ENCODE measurements at places on chromosomes 11 and 22. TPM values are rescaled to one million over a fixed set of nuclear protein-coding genes. Genes with fewer than 3 reads are reported as not detected.

The BRSK2 gene
- polyA plus RNA-seq, result not detected

The DRD2 gene
- not detected for polyA plus RNA-seq

The CEND1 gene
- polyA plus RNA-seq, result not detected

The MS4A4E gene
- not detected for polyA plus RNA-seq

The SREBF2 gene
- 132 TPM for polyA plus RNA-seq

DNA sequence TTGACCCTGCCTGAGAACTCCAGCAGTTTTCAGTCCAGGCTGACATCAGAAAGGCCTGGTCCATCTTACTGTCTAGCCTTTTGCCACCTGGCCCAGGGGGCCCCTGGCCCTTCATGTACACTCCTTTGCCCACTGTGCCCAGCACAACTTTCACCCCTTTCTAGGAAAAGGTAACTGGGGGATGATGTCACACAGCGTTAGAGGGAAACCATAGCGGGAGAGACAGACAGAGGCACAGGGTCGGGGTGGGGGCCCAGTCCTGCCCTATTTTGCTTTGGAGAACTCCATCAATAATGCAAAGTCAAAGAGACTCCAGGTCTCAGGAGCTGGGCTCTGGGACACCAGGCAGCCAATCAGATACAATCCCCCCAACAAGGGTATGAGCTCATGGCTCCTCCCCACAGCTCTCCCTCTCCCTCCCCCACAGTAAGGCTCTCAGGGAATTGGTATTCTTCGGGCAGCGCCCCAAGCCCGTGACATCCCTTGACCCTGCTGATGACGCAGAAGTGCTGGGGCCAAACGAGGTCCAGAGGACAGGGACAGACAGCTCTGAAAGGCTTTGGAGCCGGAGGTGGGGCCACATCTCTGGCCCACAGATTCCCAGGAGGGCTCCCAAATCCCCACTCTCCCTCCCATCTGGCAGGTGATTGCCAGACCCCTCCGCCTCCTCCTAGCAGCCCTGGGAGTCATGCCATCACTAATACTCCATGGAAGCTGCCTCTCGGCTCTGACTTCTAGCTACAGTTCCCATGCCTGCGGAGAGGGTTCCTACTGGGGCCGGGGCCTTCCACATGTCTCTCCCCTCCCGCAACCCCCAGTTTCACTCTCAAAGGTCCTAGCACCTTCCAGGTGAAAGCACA lies 5.9 kb downstream of the USP2 start:
- peak overlapping the region; percentile 69 for H3K27ac ChIP-seq
- H3K27me3 ChIP-seq, result no peaks in the 10 kb centered on the region
- DNase-seq, result peak; percentile 84
- no peaks in the 10 kb centered on the region for H3K36me3 ChIP-seq
- H3K4me1 ChIP-seq, result no peaks in the 10 kb centered on the region
- H3K4me3 ChIP-seq, result no peak overlapping the region

DNA sequence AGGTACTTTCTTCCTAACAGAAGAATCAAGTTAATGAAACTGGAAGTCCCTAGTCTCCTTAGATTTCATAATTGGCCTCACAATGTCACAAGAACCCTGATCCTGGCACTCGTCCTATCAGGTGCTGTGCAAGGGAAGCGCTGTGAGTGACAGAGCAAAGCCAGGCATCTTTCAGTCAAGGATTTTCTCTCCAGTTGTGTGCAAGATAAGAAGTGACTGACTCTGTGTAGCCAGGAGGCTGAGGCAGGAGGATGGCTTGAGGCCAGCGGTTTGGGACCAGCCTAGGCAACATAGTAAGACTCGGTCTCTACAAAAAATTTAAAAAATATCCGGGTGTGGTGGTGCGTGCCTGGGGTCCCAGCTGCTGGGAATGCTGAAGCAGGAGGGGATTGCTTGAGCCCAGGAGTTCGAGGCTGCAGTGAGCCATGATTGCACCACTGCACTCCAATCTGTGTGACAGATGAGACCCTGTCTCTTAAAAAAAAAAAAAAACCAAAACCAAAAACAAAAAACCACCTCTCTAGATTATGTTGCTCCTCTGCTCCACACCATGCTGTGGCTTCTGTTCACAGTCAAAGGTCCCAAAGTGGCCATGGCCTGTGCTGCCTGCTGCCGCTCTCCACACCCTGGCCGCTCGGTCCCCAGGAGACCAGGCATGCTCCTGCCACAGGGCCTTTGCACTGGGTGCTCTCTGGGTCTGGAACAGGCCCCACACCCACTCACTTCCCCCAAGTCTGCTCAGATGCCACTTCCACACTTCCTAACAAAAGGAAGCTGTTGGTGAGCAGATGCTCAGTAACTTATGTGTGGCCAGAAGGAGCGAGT lies 54.2 kb upstream of the CLDN5 start:
- no peaks in the 10 kb centered on the region for H3K4me1 ChIP-seq
- no peak overlapping the region for H3K27ac ChIP-seq
- no peak for DNase-seq
- H3K27me3 ChIP-seq, result no peaks in the 10 kb centered on the region
- no peak overlapping the region for H3K4me3 ChIP-seq
- no peaks in the 10 kb centered on the region for H3K36me3 ChIP-seq

DNA sequence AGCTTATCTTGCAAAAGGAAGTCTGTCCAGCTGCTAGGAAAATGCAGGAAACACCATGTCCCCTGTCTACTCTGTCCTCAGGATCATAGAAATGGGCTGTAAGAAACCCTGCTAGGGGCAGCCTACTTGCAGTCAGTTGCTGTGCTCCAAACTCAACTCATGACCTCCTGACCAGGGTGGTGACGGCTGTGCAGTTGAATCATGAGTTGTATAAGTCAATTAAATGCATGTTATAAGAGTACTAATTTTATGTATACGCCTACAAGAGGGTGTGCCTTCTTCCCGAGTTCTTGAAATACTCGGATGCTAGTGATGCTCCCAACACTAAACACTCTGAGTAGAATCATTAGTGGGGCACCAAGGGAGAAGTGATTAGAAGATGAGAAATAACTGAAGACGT lies 776.4 kb downstream of the OPCML start:
- no peaks in the 10 kb centered on the region for H3K4me1 ChIP-seq
- H3K27ac ChIP-seq, result no peak overlapping the region
- H3K36me3 ChIP-seq, result no peaks in the 10 kb centered on the region
- no peak overlapping the region for H3K4me3 ChIP-seq
- no peak for DNase-seq

- H3K27me3 ChIP-seq, result no peaks in the 10 kb centered on the region
- no peaks in the 10 kb centered on the region for H3K36me3 ChIP-seq
- no peak overlapping the region for H3K4me3 ChIP-seq
- H3K4me1 ChIP-seq, result no peaks in the 10 kb centered on the region
- no peak overlapping the region for H3K27ac ChIP-seq
These were observed 444.4 kb downstream of the DLG2 start for GRCh38 chr11:85182441-85183387.

DNA sequence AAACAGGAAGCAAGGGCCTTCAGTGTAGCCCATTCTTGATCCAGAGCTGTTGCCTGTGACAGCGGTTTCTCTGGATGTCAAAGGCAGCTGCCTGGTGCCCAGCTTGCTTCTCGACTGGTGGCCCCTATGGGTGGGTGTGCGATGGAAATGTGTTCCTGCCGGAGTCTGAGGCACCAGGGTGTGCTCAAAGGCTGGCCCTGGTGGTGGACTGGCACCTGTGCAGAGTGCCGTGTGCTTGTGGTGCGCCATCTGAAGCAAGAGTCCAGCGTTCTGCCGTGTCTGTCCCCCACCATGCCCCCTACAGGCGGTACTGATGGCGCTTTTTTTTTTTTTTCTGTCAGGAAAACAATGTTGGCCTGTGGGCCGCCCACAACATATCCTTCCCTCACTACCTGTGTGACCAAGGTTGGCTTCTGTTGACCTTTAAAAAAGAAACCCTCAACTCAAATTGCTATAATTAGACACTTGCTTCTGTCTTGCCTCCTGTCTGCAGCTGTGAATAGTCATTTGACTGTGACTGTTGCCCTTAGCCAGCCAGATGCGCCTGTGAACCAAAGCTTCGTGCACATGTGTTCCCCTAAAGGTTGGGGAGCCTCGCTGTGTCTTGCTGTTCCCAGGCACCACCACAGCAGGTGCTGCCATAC lies 4.7 kb upstream of the RANBP1 start:
- no peak overlapping the region for H3K27ac ChIP-seq
- H3K4me1 ChIP-seq, result peaks cover 12% of the 10 kb centered on the region
- H3K4me3 ChIP-seq, result no peak overlapping the region
- H3K27me3 ChIP-seq, result no peaks in the 10 kb centered on the region
- DNase-seq, result no peak
- H3K36me3 ChIP-seq, result peaks cover 33% of the 10 kb centered on the region

All from sigmoid colon (tissue), 7 donors.